ENCODE measurements at places on chromosomes 1 and 21. TPM values are rescaled to one million over a fixed set of nuclear protein-coding genes. Genes with fewer than 3 reads are reported as not detected.
A peak's percentile ranks its signal among the peaks of the same experiment; 100 is the strongest.

DNA sequence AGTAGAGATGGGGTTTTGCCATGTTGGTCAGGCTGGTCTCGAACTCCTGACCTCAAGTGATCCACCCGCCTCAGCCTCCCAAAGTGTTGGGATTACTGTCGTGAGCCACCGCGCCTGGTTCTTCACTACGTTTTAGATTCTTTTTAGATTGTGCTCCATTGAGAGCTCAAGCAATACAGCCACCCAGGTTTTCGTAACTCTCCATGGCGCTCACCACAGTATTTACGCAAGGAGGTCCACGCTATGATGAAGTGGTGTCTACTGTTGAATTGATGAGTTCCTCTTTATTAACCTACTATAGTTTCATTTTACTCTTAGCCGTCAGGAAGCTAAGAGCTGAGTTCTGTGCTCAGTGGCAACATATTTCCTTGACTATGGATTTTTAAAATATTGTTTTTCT lies 1.8 kb upstream of the KIF1B start:
- H3K4me3 ChIP-seq = no peak overlapping the region
- no peaks in the 10 kb centered on the region for H3K36me3 ChIP-seq
- no peak overlapping the region for H3K27ac ChIP-seq
- H3K27me3 ChIP-seq = peaks cover 14% of the 10 kb centered on the region
- peaks cover 24% of the 10 kb centered on the region for H3K4me1 ChIP-seq

- H3K27me3 ChIP-seq = peaks cover 81% of the 10 kb centered on the region
- no peaks in the 10 kb centered on the region for H3K36me3 ChIP-seq
- no peak overlapping the region for H3K4me3 ChIP-seq
- no peak for DNase-seq
- H3K27ac ChIP-seq = no peak overlapping the region
These were observed 12.3 kb downstream of the SERTAD4 start for GRCh38 chr1:210244746-210245367.

DNA sequence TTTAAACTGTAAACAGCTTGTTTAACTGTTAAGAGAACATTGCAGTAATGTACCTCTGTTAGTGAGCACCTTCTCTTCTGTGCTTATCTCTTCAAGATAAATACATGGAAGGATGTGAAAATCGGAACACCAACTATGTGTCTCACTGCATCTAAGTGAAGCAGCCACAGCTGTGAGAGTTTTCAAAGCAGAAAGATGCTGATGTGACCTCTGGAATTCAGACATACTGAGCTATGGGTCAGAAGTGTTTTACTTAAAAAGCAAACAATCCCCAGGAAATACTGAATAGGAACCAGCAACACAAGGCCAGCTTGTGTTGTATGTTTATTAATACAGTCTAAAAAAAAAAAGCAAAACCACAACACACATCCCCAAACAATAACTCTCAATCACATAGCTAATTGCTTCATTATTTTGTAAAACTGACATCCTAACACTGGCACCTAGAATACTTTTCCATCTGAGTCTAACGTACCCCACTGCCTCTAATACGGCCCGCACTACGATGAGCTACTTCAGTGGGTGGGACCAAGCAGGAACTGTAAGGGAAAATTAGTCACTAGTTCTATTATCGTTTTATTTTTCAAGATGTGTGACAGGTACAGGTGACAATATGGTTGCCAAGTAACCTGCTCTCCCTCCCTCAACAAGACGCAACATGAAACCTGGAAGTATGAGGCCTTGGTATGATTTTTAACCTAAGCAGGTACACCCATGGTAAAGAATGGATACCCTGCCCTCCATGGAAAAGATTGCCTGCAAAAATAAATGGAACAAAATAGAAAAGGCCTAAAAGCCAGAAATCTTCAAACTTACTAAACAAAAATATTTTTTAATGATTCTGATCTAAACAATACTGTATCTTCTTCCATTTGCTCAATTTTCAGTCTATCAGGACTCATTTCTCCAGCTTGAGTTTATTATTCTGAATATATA lies 13.9 kb downstream of the ERRFI1 start:
- H3K36me3 ChIP-seq = no peaks in the 10 kb centered on the region
- DNase-seq = no peak
- no peak overlapping the region for H3K27ac ChIP-seq
- peaks cover 4% of the 10 kb centered on the region for H3K4me1 ChIP-seq
- H3K27me3 ChIP-seq = peaks cover 8% of the 10 kb centered on the region

RRP1B gene
- 105 TPM for total RNA-seq

GRCh38 chr1:210496063-210496462 lies 167.4 kb downstream of the HHAT start:
- no peak overlapping the region for H3K27ac ChIP-seq
- no peaks in the 10 kb centered on the region for H3K27me3 ChIP-seq
- DNase-seq = no peak
- H3K4me3 ChIP-seq = no peak overlapping the region
- no peaks in the 10 kb centered on the region for H3K36me3 ChIP-seq

TRABD2B gene
- total RNA-seq = not detected

DNA sequence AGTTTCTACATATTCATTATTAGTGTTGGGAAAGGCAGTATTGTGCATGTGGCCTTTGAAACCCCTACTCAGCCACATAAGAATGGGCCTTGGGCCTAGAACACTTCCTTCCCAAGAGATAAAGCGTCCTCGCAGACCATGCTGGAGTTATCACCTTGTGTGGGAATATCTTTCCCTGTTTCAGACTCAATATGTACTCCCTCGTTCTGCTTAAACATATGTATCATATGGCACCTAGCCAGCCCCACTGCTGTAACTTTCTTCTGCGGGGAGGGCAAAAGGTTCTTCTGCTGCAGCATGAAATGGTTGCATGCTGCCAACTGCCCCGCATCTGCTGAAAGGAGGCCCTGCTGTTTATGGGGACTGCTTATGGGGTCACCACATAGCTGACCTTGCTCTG lies 92.0 kb downstream of the CRB1 start:
- H3K4me1 ChIP-seq = peaks cover 2% of the 10 kb centered on the region
- H3K4me3 ChIP-seq = no peak overlapping the region
- no peaks in the 10 kb centered on the region for H3K27me3 ChIP-seq
- no peaks in the 10 kb centered on the region for H3K36me3 ChIP-seq
- H3K27ac ChIP-seq = no peak overlapping the region

DNA sequence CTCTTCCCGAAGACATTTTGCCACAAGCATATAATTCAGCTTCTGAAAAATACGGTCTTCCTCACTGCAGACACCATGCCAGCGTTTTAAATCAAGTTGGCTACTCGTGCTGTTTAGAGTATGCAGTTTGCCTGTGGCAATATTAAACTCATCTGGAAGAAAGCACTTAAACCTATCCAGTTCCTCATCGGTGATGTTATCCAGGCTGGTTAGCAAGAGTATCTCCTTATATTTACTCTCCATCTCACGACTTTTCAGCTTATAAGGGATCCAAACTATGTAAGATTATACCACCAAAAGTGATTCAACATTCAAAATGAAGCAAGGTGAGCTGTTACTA lies 9.7 kb upstream of the IFI16 start:
- no peak overlapping the region for H3K4me3 ChIP-seq
- H3K27me3 ChIP-seq = no peaks in the 10 kb centered on the region
- DNase-seq = no peak
- H3K4me1 ChIP-seq = peaks cover 14% of the 10 kb centered on the region

DNA sequence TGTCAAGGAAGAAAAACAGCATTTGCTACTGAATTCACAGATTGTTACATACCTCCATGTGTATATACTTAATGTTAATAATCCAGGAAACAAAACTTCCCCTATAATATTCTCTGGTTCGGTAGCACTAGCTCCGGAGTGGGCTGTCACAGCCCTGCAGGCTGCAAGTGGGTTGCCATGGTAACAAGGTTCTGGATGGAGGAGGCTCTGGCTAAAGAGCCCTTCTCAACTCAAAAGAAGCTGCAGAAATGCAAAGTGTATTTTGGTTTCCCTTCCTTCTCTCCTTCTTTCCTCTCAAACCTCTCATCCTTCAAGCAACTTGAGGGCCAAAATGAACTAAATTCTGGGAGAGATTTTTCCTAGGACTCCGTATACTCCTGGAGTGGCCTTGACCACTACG lies 45.2 kb downstream of the ASTN1 start:
- H3K4me1 ChIP-seq = no peaks in the 10 kb centered on the region
- H3K27me3 ChIP-seq = peaks cover 5% of the 10 kb centered on the region
- no peak for DNase-seq
- H3K36me3 ChIP-seq = no peaks in the 10 kb centered on the region

KIAA0040 gene
- 26.4 TPM for total RNA-seq

- H3K27me3 ChIP-seq = no peaks in the 10 kb centered on the region
- H3K4me1 ChIP-seq = no peaks in the 10 kb centered on the region
- H3K4me3 ChIP-seq = no peak overlapping the region
- H3K27ac ChIP-seq = no peak overlapping the region
- no peak for DNase-seq
These were observed 35.1 kb upstream of the SEC16B start for GRCh38 chr1:178004926-178005391.

GRCh38 chr21:44875316-44875700 lies 1.8 kb upstream of the PTTG1IP start:
- peaks cover 4% of the 10 kb centered on the region for H3K36me3 ChIP-seq
- no peak for DNase-seq
- peak overlapping the region; percentile 77 for H3K4me3 ChIP-seq
- peaks cover 38% of the 10 kb centered on the region for H3K4me1 ChIP-seq

DNA sequence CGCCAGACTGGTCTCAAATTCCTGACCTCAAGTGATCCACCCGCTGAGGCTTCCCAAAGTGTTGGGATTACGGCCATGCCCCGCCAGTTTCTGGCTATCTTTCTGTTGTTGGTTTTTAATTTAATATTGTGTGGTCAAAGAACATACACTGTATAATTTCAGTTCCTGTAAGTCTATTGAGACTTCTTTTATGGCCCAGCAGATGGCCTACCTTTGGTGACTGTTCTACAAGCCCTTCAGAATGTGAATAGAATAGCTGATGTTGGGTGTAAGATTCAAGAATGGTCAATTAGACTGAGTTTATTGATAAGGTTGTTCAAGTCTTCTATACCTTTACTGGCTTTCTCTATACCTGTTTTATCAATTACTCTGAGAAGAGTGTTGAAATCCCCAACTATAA lies 10.7 kb downstream of the HES2 start:
- H3K27ac ChIP-seq = no peak overlapping the region
- peaks cover 2% of the 10 kb centered on the region for H3K4me1 ChIP-seq

SPRR2A gene
- not detected for total RNA-seq

CCDC190 gene
- not detected for total RNA-seq

GRCh38 chr1:205376739-205377138 lies 20.0 kb upstream of the KLHDC8A start:
- no peak overlapping the region for H3K27ac ChIP-seq
- H3K27me3 ChIP-seq = peaks cover 29% of the 10 kb centered on the region
- no peaks in the 10 kb centered on the region for H3K36me3 ChIP-seq
- H3K4me1 ChIP-seq = peaks cover 11% of the 10 kb centered on the region

DNA sequence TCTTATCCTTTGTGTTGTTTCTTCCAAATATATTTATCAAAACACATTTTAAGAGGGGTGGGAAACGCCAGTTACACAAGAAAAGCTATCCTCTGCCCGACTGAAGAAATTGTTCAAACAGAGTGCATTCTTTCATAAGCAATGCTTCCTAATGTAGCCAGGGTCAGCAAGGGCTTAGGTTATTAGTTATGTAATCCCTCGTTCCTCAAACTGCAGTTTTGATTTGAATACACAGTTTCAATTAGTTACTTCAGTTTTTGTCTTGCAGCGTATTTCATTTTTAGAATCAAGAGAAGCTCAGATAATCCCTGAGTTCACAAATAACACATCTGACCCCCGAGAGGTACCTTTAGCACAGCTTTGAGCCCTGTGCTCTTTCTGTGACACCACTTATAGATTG lies 141.7 kb upstream of the NRIP1 start:
- H3K27ac ChIP-seq = no peak overlapping the region
- DNase-seq = no peak
- H3K36me3 ChIP-seq = no peaks in the 10 kb centered on the region
- no peaks in the 10 kb centered on the region for H3K4me1 ChIP-seq

DNA sequence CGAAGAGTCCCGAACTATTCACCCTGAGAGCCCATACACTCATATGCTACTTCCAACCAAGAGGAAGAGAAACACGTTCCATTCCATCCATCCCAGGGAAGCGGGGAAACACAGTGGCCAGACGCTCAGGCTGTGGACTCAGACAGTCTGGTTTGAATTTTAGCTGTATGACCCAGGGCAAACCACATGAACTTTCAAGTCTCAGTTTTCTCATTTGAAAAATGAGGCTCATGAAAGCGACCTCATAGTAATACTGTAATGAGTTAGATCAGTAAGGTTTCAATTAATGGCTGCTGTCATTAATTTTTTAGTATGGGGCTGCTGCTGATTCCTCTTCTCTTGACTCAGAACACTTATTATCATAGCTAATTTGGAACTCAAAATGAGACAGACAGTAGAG lies 1.5 kb downstream of the FCRL4 start:
- H3K27ac ChIP-seq = no peak overlapping the region
- DNase-seq = no peak
- no peak overlapping the region for H3K4me3 ChIP-seq
- H3K27me3 ChIP-seq = peaks cover 8% of the 10 kb centered on the region
- peaks cover 2% of the 10 kb centered on the region for H3K36me3 ChIP-seq
- H3K4me1 ChIP-seq = peaks cover 15% of the 10 kb centered on the region

- H3K36me3 ChIP-seq = no peaks in the 10 kb centered on the region
- no peaks in the 10 kb centered on the region for H3K4me1 ChIP-seq
- H3K27ac ChIP-seq = no peak overlapping the region
These were observed 257.1 kb downstream of the GRIK3 start for GRCh38 chr1:36776948-36777831.

AMY1B gene
- total RNA-seq = not detected

GRCh38 chr1:203286161-203286984 lies 18.9 kb upstream of the BTG2 start:
- H3K4me3 ChIP-seq = peak overlapping the region; percentile 22
- peak overlapping the region; percentile 100 for H3K27ac ChIP-seq
- peaks cover 66% of the 10 kb centered on the region for H3K4me1 ChIP-seq
- no peak for DNase-seq

EPHX1 gene
- 2.7 TPM for total RNA-seq

DNA sequence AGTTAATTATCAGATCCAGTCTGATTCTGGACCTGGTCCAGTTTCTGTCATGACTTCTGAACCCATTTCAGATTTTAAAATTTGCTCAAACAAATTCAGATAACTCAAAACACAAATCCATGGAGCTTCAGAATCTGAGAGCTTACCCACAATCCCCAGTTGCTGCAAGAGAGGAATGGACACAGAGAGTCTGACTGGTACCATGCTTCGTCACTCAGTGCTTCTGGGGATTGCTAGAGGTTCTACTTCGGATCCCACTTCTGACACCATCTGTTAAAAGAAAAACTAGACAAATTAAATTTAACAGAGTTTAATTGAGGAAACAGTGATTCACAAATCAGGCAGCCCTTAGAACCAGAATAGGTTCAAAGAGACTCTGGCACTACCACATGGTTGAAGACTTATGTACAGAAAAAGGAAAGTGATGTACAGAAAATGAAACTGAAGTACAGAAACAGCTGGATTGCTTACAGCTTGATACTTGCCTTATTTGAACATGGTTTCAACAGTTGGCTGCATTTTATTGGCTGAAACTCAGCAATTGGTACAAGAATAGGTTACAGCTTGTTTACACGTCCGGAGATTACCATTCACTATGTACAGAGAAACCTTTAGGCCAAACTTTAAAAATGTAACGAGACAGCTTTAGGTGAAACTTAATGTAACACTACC lies 60.7 kb upstream of the TEKT2 start:
- peaks cover 29% of the 10 kb centered on the region for H3K36me3 ChIP-seq
- DNase-seq = no peak
- peak overlapping the region; percentile 75 for H3K27ac ChIP-seq
- peaks cover 12% of the 10 kb centered on the region for H3K4me1 ChIP-seq
- no peak overlapping the region for H3K4me3 ChIP-seq

CSF3R gene
- total RNA-seq = 0.06 TPM
